Activated CD4-positive, alpha-beta T cell treated with anti-CD3 and anti-CD28 coated beads for 4 hours (primary cell): ENCODE measurements at places on chromosomes 3 and 15.

DNA sequence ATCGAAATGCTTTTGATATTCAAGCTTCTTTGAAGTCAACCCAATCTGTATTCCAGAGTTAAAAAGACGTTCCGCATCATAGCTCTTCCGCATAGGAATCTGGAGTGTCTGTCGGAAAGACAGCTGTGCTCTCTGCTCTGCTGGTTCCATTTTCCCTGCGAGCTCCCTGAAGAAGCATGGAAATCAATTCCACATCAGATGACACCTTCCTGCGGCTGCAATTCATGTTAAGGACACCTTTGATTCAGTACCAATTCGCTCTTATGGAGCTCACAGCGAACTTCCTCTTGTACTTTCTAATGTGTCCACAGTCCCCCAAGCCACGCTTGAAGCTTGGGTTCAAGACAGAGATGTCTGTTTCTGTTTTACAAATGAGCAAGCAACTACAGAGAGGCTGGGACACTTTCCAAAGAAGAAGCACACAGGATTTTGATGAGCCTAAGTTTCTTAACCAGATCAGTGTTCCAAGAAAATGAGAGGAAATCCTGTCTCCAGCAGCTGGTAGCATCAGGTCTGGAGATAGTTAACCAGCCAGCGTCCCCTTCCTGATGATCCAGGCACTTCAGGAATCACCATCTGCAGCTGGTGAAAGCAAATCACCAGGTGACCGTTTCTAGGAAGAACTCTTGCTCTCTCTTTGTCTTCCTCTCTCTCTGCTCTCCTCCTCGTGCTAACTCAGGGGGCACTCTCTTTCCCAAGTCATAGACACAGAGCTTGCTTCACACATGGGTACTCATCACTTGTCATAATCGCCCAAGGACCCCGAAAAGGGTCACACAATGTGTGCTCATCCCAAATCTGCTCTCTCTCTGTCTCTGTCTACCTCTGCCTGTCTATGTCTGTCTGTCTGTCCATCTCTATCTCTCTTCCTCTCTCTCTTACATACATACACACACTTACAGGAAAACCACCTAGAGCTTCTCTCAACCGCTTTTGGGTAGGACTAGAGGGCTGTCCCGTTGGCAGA, 281.8 kb downstream of the FAM43A start:
- DNase-seq, result no peak

GRCh38 chr3:160403028-160403545, 3.6 kb downstream of the SMC4 start:
- no peak for DNase-seq

DNA sequence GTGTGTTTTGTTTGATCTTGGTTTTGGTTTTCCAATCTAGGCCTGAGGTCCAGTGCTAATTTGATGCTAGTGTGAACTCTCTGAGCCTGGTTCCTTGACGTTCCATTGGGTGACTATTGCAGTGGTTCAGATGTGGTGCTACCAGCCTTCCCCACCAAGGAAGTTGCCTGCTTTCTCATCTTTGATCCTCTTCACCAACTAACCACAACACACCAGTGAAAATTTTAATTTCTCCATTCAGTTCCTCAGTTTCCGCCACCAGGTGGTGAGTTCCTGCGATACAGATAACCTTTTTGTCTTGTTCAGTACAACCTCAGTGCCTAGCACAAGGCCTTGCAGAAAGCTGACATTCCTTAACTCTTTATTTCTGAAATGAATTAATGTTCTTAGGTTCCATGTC, 337.4 kb upstream of the TPRG1 start:
- DNase-seq, result peak; percentile 24

DNA sequence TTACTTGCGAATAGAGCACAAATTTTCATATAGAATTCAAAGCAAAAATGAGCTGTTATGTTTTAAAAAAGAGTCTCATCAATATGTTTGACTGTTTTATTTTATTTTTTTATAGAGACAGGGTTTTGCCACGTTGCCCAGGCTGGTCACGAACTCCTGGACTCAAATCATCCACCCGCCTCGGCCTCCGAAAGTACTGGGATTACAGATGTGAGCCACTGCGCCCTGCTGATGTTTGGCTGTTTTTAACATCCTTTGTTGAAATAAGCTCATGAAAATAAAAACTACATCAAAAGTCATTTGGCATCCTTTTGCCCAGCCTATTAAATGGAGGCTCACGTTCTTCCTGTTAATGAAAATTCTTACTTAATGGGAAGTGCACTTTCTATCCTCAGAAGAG, 154.7 kb downstream of the ATP10A start:
- no peak for DNase-seq

DNA sequence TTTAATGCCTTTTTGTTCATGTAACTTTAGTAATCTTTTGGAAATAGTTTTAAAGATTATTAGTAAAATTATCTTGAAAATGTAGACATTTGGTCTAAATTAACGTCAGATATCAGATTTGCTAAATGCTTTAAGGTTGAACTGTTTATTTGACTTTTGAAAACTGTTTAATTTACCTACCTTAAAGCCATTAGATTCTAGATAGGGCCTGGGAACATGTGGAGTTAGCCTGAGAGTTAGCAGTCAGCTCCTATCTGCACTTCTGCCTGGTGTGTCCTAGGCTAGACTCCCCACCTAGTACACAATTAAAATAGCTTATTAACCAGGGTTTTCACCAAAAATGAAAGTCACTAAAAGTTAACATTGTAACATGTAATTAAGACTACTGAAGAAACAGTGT, 53.7 kb upstream of the CFAP20DC start:
- DNase-seq, result no peak

DNA sequence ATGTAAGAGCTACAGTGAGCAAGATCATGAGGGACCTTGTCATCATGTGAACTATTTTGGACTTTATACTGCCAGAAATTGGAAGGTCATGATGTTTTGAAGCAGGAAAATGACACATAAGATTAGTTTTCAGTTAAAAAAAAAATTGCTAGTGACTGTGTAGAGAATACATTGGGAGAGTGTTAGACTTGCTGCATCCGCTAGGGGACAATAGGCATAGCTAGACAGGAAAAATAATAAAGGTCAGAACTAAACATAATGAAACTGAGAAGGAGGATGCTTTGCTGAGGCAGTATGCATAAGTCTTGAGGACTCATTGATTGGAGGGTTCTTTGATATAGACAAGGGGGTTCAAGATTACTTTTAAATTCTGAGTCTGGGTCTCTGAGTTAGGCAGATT, 275.8 kb upstream of the KCNH8 start:
- no peak for DNase-seq

GRCh38 chr15:85742186-85742821, 52.4 kb downstream of the KLHL25 start:
- no peak for DNase-seq

DNA sequence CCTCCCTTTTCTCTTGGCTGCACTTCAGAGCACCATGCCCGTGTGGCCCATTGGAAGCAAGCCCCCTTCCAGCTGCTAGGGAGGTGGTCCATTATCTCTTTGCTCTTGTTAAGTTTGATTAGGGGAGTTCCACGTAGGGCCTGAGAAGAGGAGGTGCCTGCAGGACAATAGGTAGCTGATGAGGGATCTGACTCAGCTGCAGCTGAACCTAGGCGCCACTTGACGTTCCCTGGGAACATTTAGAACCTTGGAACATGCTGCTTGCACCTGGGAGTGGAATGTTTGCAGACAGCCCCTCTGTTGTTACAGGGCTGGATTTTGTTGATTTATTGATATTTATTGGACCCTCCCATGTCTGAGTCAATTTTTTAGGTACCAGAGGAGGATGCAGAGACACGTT, 4.7 kb downstream of the SMAD3 start:
- no peak for DNase-seq

DNA sequence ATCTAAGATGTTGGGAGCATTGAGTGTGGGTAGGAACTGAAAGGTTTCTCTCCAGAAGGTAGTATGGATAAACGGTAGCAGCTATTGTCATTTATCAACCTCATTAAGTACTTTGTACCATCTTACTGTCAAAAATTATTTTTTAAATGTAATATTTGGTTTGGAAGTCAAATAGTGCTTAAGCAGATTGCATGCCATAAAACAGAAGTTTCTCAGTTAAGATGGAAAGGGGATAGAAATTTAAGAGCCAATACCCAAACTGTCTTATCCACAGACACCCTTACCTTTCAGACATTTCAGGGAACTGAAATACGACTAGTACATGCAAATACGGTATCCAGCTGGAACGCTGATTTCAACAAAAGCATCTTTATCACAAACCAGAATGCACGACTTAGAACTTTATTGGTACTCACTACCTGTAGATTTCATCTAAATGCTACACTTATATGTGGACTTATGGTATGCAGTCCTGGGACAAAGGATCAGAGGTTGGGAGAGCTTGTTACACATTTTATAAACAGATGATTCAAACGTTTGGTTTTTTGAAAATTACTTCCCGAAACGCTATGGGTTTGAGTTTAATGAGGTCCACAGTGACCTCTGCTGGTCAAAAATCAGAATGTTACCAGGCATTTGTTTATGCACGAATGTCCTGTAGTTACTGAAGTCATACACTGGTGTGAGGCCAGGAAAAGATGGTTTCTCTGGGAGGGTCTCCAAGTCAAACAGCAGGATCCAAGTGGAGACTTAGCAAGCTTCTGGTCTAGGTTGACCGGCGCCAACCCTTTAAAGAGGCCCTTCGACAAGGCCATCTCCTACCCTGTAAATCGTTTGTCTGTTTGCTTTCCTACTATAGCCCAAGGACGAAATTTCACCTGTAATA, 45.7 kb upstream of the DUT start:
- peak; percentile 11 for DNase-seq

GRCh38 chr3:188171682-188172467, 17.9 kb downstream of the LPP start:
- DNase-seq, result no peak
